Activated naive CD8-positive, alpha-beta T cell treated with anti-CD3 and anti-CD28 coated beads, Interleukin-2, amount 10 ng/mL, durations not matched to agents 7 days and 5 days (primary cell): ENCODE measurements at places on chromosomes 6 and 20. TPM values are rescaled to one million over a fixed set of nuclear protein-coding genes. Genes with fewer than 3 reads are reported as not detected.

The VWA7 gene
- 5.7 TPM for total RNA-seq

The FAM209B gene
- total RNA-seq = 1.8 TPM

- peaks cover 81% of the 10 kb centered on the region for H3K27me3 ChIP-seq
- H3K27ac ChIP-seq = no peak overlapping the region
- H3K36me3 ChIP-seq = no peaks in the 10 kb centered on the region
- peak; percentile 37 for DNase-seq
- peaks cover 7% of the 10 kb centered on the region for H3K4me1 ChIP-seq
- peak overlapping the region; percentile 40 for H3K4me3 ChIP-seq
These were observed 1.2 kb downstream of the AKAP12 start for GRCh38 chr6:151240791-151241642.

GRCh38 chr20:38840053-38840893 lies 34.8 kb downstream of the PPP1R16B start:
- H3K4me3 ChIP-seq = no peak overlapping the region
- H3K36me3 ChIP-seq = peaks cover 41% of the 10 kb centered on the region
- H3K27ac ChIP-seq = peak overlapping the region; percentile 75
- DNase-seq = no peak
- peaks cover 47% of the 10 kb centered on the region for H3K4me1 ChIP-seq

DNA sequence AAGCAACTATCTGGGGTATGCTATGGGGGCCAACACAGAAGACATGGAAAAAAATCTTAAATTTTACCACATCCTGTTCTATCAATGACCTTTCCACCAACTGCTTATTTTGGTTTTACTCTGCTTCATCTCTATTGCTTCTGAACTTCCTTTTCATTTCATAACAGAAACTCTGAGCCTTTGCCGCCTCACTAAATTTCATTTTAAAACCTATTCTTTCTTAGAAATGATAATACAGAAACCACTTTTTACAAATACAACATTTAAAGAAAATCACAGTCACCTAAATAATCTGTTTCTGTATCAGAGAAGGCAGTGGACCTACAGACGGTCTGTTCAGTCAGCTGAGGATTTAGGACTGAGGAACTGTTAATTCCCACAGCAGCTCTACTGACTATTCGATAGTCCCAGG lies 117.5 kb downstream of the KCNQ5 start:
- H3K27ac ChIP-seq = peak overlapping the region; percentile 4
- H3K27me3 ChIP-seq = no peaks in the 10 kb centered on the region
- peaks cover 29% of the 10 kb centered on the region for H3K4me1 ChIP-seq
- peak overlapping the region; percentile 22 for H3K4me3 ChIP-seq
- DNase-seq = no peak

- no peak overlapping the region for H3K4me3 ChIP-seq
- no peaks in the 10 kb centered on the region for H3K36me3 ChIP-seq
- H3K27ac ChIP-seq = no peak overlapping the region
These were observed 352.6 kb downstream of the RIMS1 start for GRCh38 chr6:72238900-72239299.

GRCh38 chr6:16146527-16146955 lies 17.7 kb downstream of the MYLIP start:
- peaks cover 71% of the 10 kb centered on the region for H3K36me3 ChIP-seq
- H3K27me3 ChIP-seq = no peaks in the 10 kb centered on the region
- peaks cover 8% of the 10 kb centered on the region for H3K4me1 ChIP-seq
- H3K27ac ChIP-seq = no peak overlapping the region

DNA sequence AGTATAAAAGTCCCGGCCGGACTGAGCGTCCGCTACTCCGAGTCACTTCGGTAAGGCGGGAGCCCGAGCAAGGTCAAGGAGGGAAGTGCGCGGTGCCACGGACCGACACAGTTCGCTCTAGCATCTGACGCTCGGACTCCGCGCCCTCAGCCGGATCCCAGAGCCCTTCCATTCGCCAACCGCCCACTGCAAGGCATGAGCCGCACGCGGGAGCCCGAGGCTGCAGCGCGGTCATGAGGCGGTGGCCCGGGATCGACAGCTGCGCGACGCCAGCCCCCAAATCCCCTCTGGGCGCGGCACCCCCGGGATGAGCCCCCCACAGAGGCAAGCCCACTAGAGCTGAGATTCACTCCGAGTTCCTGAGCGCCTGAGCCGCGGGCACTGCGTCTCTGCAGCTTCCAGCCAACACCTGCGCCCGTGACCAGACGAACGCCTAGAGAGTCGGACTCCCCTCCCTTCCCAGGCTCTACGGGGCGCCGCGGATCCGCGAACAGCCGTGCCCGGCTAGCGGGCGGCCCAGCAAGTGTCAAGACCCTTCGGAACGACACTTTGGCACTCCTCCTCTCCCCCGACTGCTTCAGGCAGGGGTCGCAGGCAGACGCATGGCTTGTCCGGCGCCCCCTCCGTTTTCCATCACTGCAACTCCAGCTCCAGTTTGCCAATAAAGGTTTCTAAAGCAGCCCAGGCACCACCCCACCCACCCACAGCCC lies 725 bp upstream of the ISM1 start:
- peaks cover 46% of the 10 kb centered on the region for H3K27me3 ChIP-seq
- peaks cover 21% of the 10 kb centered on the region for H3K4me1 ChIP-seq
- H3K4me3 ChIP-seq = peak overlapping the region; percentile 78
- H3K27ac ChIP-seq = peak overlapping the region; percentile 70

DNA sequence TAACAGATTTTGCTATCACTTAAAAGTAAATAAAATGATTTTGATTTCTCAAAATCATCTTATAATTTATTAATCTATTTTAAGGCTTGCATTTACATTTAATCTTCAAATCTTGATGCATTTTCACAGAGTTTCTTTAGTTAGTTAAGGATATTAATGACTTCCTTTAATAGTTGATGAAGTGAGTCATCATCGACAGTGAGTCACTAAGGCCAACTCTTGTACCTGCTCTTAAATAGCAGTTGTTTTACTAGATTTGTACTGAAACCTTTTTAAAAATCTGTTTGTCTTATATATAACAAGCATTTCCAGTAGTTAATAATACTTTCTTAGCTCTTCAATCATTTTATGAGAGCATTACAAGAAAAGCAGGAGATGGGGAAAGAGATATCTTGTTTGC lies 191.7 kb downstream of the ESR1 start:
- no peak overlapping the region for H3K4me3 ChIP-seq
- H3K27me3 ChIP-seq = peaks cover 12% of the 10 kb centered on the region
- no peaks in the 10 kb centered on the region for H3K4me1 ChIP-seq
